ENCODE measurements at places on chromosomes 12 and 14. TPM values are rescaled to one million over a fixed set of nuclear protein-coding genes. Genes with fewer than 3 reads are reported as not detected.

The ANKRD33 gene
- 0.12 TPM for polyA plus RNA-seq

The RBMS2 gene
- 18.8 TPM for polyA plus RNA-seq

The TMEM132C gene
- 15.5 TPM for polyA plus RNA-seq

The CIROP gene
- not detected for polyA plus RNA-seq

The PLEKHH1 gene
- polyA plus RNA-seq: 16.9 TPM

The LBHD2 gene
- not detected for polyA plus RNA-seq

The LRTM2 gene
- polyA plus RNA-seq: not detected

The PTPRB gene
- polyA plus RNA-seq: 0.41 TPM

DNA sequence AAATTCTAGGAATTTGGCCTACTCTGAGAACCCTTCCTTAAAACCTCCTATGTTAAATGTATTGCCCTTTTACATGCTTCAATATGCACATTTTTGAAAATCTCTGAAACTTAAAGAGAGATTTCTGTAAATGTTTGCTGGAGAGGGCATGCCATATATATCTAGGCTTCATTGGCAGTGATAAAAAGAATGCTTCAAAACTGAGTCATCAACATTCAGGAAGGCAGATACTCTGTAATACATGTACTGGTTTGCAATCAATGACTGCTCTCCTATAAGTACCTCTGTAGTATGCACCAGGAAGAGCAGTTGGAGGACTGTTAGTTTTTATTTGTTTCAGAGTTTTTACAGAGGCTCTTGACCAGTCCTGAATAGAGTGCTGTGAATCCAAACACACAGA, 739.9 kb downstream of the SLC16A7 start:
- DNase-seq: peak; percentile 18

- DNase-seq: peak; percentile 34
Observed at GRCh38 chr14:64970776-64971477, 1.2 kb downstream of the RAB15 start.

- no peak for DNase-seq
Observed at GRCh38 chr14:70699646-70700045, 57.9 kb downstream of the TTC9 start.

DNA sequence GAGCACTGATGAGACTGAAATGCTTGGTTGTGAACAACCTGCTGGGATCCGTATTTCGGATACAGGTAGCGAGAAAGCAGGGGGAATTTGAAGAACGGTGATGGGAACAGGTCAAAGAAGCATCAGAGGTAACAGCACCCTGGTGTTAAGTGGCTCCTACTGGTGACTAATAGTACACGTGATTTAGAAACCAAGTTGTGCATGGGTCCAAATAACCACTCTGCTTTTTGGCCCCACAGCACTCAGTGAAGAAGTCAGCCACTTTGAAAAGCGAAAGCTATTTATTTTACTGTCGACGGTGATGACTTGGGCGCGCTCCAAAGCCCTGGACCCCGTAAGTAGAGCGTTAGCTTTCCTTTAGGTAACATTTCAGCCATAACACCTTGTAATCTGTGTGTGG, 16.7 kb downstream of the AK7 start:
- no peak for DNase-seq

GRCh38 chr12:2862876-2863275, 6.0 kb upstream of the TEX52 start:
- DNase-seq: no peak
